NCI-H1048 (cell line): ENCODE measurements at places on chromosomes 7 and 10.

DNA sequence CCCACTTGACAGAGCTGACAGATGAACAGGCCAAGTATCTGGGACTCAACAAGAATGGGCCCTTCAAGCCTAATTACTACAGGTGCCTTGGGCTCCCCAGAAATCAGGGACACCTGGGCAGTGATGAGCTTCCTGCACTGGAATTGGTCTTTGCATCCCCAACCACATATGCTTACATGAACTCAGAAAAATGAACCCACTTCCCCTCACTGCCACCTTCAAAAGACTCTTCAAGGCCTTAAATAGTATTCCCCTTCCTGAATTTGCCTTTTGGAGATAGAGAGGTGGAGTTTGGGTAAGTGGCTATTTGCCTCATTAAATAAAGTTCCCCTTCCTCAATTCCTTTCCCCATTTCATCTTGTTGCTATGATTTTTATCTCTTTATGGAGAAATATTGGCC is 7.8 kb upstream of the STRIP2 start:
- DNase-seq = no peak

- DNase-seq = no peak
These were observed 111.6 kb upstream of the GLI3 start for GRCh38 chr7:42348631-42349030.

- DNase-seq = no peak
These were observed 426.9 kb downstream of the LRMDA start for GRCh38 chr10:75858339-75858738.

GRCh38 chr7:142471820-142472219 is 214.0 kb upstream of the PRSS58 start:
- no peak for DNase-seq

DNA sequence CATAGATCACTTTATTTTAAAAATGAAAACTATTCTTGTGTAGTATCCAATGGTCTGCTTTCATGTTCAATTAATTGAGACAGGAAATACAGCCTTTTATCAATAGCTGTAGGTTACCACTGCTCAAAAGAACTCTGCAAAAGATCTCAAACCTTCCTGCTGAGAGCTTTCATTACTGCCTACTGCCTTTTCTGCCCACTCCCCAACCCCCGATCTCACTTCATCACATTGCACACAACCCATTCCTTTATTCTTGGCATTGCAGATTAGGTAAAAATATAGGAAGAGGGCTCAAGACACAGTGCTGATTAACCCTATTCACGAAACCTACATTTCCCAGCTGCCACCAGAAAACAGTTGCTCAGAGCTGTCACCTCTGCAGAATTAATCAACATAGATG is 171.4 kb downstream of the BTAF1 start:
- no peak for DNase-seq
